ENCODE measurements at places on chromosomes 6 and 20. TPM values are rescaled to one million over a fixed set of nuclear protein-coding genes. Genes with fewer than 3 reads are reported as not detected.

RAET1L gene
- total RNA-seq, result 8.3 TPM

RNF144B gene
- 6.9 TPM for total RNA-seq

RGL2 gene
- total RNA-seq, result 41.5 TPM

TAF4 gene
- total RNA-seq, result 9.6 TPM

FAM83C gene
- 16.9 TPM for total RNA-seq

DNA sequence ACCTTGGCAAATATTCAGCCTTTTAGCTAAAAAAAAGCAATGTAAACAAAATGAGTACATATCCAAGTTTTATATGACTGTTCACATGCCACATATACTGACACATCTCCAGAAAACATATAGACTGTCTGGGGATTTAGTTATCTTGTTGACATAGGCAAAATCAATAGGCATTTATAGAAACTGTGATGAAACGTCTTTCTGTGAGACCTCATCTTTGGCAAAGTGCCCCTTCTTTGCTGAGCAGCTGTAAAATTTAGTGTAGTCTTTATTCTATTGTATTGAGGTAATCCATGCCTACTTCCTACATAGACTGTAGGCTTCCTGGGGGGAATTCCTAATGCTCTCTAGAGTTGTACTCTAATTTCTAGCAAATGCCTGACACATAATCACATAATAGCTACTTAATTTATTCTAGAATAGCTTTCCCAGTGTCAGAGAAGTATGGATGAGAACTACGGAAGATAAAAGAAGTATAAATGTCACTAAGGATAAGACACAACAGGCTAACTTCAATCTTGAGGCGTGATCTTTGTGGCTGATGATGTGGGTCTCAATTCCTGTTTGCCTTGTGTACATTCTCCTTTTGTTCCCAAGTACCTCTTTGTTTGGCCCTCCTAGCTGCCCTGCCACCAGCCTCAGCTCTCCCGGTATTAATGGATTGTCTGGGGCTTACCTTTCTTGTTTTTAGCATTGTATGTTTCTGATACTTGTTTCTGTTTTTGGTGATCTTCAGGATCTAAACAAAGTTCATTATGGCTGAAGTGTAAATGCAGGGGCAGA is 30.6 kb downstream of the PTCHD4 start:
- no peak overlapping the region for H3K27ac ChIP-seq
- no peaks in the 10 kb centered on the region for H3K36me3 ChIP-seq
- H3K4me3 ChIP-seq, result no peak overlapping the region
- no peaks in the 10 kb centered on the region for H3K4me1 ChIP-seq
- no peaks in the 10 kb centered on the region for H3K27me3 ChIP-seq
- DNase-seq, result no peak

DNA sequence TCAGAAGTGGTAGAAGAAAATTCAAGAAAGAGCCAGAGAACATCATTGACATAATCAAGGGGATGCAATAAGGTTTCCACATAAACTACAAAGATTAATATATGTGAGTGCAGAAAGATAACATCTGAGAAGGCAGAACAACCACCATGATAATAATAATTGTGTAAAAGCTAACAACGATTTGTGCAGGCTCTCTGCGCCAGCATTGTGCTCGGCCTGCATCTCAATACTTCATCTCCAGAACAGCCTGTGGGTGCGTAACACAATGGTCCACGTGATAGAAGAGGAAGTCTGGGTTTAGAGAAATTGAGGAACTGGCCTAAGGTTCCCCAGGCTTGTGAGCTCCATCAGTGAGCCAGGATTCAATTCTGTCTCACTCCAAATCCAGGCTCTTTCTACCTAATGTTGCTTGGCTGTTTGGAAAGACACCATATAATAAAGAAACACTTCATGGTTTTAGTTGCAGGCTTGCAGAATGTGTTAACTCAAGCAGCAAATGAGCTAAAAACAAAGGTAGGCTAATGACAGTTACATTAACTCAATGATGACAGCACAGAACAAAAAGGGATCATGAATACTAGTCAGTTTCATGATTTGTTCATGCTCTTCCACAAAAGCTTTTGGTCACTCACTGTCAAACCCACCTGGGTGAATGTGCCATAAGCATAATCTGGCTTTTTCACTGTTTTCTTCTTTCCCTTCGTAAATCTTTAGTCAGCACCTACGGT is 71.2 kb downstream of the LY86 start:
- no peaks in the 10 kb centered on the region for H3K27me3 ChIP-seq
- DNase-seq, result no peak
- peaks cover 15% of the 10 kb centered on the region for H3K4me1 ChIP-seq
- H3K27ac ChIP-seq, result no peak overlapping the region
- H3K4me3 ChIP-seq, result no peak overlapping the region
- no peaks in the 10 kb centered on the region for H3K36me3 ChIP-seq

DNA sequence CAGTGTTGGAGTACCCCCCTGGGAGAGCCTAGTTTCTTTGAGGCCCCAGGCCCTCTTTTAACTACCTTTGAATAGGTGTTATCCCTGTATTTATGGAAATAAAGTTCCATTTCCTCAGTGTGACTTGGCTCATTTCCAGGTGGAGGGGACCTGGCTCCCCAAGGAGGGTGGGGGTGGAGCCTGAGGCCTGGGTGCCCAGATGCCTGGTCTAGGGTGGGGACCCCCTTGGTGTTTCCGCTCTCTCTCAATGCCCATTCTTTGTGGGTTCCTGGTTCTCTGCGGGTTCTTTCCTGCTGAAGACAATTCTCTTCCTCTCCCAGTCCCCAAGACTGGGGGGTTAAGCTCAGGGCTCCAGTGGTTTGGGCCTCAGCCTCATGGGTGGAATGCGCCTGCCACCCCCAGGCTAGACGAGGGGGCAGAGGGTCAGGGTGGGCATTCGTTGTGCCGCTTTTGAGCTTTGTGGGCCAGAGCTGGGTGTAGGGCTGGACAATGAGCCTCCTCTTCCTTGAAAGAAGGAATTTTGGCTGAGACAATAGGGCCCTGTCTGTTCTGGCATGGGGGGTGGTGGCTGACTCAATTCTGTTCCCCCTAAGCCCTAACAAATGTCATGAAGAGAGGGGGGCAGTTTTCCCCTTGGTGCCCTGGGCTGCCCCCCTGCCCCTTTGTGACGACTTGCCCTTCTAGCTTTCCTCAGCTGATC is 686 bp upstream of the EGFL8 start:
- H3K36me3 ChIP-seq, result peaks cover 54% of the 10 kb centered on the region
- no peaks in the 10 kb centered on the region for H3K27me3 ChIP-seq
- peak overlapping the region; percentile 0 for H3K27ac ChIP-seq
- no peaks in the 10 kb centered on the region for H3K4me1 ChIP-seq

DNA sequence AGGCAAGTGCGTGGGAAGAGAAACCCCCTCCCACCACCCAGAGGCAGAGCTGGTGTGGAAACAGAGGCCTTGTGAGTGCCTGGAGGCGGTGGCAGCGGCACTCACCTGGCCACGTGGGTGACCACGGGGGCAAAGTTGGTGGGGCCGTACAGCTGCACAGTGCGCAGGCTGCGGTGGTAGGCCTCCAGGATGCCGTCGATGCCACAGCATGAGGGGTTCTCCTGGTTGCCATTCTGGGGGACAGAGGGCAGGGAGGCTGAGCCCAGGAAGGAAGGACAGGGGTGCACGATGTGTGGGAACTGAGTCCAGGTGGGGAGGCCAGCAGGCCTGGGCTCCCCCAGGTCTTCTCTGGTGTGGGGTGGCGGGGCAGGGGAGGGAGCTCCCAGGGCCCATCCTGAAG is 47.7 kb downstream of the RAB44 start:
- H3K36me3 ChIP-seq, result no peaks in the 10 kb centered on the region
- DNase-seq, result no peak
- no peak overlapping the region for H3K27ac ChIP-seq

- no peak for DNase-seq
- no peaks in the 10 kb centered on the region for H3K4me1 ChIP-seq
- H3K27ac ChIP-seq, result no peak overlapping the region
- H3K4me3 ChIP-seq, result no peak overlapping the region
These were observed 121.3 kb upstream of the PTPRK start for GRCh38 chr6:128641703-128642102.

DNA sequence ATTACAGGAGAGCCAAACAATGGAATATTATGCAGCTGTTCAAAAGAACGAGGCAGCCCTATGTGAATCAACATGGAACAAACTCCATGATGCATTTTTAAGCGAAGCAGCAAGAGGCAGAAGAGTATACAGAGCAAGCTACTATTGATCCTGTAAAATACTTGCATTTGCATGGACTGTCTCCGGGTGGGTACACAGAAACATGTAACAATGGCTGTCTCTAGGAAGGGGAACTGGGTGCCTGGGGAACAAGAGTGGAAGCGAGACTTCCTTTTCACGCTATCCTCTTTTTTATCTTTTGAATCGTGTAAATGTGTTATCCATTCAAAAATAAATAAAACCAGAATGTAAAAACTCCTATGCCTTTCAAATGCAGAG is 93.3 kb upstream of the SIRPA start:
- DNase-seq, result peak; percentile 25
- no peaks in the 10 kb centered on the region for H3K27me3 ChIP-seq
- H3K27ac ChIP-seq, result no peak overlapping the region
- peaks cover 39% of the 10 kb centered on the region for H3K4me1 ChIP-seq
- H3K36me3 ChIP-seq, result no peaks in the 10 kb centered on the region

DNA sequence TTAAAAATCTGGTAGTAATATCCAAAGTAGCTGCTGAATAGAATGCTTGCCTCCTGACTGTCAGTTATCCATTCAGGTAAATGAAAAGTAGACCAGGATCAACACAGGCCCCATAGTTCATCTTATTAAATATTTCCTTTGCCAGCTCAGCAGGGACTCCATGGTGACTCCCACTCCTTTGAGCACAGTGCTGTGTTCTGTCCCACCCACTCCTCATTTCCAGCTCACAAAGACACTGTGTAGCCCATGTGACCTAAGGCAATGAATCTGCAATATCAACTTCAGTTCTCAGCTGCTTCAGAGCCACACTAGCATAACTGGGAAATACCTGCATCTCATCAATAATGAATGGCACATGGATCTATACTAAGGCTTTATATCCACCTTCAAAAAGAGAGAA is 189.5 kb upstream of the MANEA start:
- DNase-seq, result no peak
- H3K4me1 ChIP-seq, result no peaks in the 10 kb centered on the region
- no peak overlapping the region for H3K4me3 ChIP-seq
- no peak overlapping the region for H3K27ac ChIP-seq

DNA sequence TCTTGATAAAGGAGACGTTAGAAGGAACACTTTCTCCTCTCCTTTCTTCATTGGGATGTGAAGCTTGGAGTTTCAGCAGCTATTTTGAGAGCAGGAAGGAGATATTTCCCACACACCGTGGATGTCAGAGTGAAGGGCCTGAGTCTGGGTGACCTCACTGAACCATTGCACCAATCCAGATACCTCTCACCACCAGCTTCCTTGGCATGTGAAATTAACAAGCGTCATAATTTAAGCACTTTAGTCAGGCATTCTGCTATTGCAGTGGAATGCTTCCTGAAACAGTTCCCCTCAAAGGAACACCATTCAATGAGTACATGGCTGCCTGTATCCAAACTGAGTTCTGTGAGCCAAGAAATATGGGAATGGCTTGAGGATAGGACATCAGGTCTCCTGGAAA is 83.7 kb downstream of the CHMP4B start:
- H3K36me3 ChIP-seq, result no peaks in the 10 kb centered on the region
- no peak for DNase-seq
- H3K4me1 ChIP-seq, result no peaks in the 10 kb centered on the region
- no peak overlapping the region for H3K27ac ChIP-seq
- H3K27me3 ChIP-seq, result no peaks in the 10 kb centered on the region

GRCh38 chr6:82681119-82681714 is 317.6 kb downstream of the TPBG start:
- no peaks in the 10 kb centered on the region for H3K36me3 ChIP-seq
- no peak overlapping the region for H3K4me3 ChIP-seq
- H3K27me3 ChIP-seq, result no peaks in the 10 kb centered on the region
- no peak for DNase-seq
- H3K4me1 ChIP-seq, result no peaks in the 10 kb centered on the region

GRCh38 chr20:32460683-32461320 is 102.7 kb downstream of the ASXL1 start:
- H3K27ac ChIP-seq, result no peak overlapping the region
- DNase-seq, result no peak
- no peaks in the 10 kb centered on the region for H3K36me3 ChIP-seq
- H3K27me3 ChIP-seq, result no peaks in the 10 kb centered on the region
- H3K4me1 ChIP-seq, result peaks cover 44% of the 10 kb centered on the region
- H3K4me3 ChIP-seq, result no peak overlapping the region

DNA sequence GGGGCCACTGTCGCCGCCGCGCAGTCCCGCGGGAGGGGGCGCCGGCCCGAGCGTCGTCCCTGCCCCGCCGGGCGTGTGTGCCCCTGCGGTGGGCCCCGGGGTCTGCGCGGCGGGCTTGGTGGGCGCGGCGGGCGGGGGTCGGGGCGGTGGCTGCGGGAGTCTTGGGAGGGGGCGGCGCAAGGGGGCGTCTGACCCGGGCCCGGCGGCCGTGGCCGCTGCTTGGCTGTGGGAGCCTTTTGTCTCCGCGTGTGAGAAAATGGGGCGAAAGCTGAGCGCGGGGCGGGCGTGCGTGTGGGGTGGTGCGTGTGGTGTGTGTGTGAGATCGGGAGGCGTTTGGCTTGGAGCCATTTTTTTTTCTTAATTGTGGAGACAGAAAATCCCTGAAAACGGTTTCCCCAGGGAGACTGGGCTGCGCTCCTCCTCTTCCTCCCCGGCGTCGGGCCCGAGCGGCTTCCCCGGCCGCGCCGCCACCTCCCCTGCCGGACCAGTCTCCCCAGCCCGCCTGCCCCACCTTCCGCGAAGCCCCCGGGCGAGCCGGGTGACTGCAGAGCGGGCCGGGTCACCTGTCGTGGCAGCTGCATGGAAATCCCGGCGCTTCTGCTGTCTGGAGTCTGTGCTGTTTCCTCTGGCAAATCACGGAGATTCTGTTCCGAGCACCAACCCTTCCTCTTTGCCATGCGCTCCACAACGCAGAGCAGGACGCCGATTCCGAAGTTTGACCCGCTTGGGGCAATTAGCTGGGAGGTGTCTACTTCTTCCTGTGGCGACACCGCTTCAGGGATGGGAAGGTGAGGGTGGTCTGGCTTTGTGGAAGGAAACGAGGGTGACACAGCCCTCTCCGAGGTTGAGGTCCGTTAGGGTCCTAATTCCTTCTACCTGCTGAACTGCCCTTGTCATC is 64.4 kb downstream of the GTF2H5 start:
- peak overlapping the region; percentile 89 for H3K4me3 ChIP-seq
- peak overlapping the region; percentile 76 for H3K27ac ChIP-seq
- no peaks in the 10 kb centered on the region for H3K36me3 ChIP-seq
- peaks cover 29% of the 10 kb centered on the region for H3K4me1 ChIP-seq

GRCh38 chr20:45358282-45359068 is 4.5 kb upstream of the SYS1 start:
- no peaks in the 10 kb centered on the region for H3K27me3 ChIP-seq
- H3K27ac ChIP-seq, result peak overlapping the region; percentile 65
- no peak for DNase-seq

DNA sequence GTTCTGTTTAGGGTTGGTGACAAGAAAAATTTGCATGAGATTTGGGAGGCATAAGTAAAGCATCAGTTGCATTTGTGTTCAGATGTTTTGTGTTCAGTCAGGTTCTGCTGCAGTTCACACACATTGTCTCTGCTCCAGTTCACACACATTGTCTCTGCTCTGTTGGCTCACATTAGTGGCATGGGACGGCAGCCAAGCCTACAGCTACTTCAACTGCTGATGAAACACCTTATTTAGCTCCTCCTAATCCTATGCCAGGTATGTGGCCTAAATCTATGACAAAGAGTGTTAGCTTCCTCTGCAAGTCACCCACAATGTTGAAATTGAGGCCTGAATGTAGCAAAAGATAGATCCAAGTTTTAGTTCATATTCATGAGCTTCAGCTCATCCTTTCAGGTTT is 278.1 kb upstream of the SYNCRIP start:
- H3K4me3 ChIP-seq, result no peak overlapping the region
- no peak overlapping the region for H3K27ac ChIP-seq
- no peak for DNase-seq
- H3K4me1 ChIP-seq, result no peaks in the 10 kb centered on the region

All from vagina (tissue), 2 donors.